ENCODE measurements at places on chromosomes 3 and 15. TPM values are rescaled to one million over a fixed set of nuclear protein-coding genes. Genes with fewer than 3 reads are reported as not detected.

- peaks cover 6% of the 10 kb centered on the region for H3K4me1 ChIP-seq
- H3K4me3 ChIP-seq = no peak overlapping the region
- 0 out of 2 replicates have a peak overlapping the region, but pooled peaks have one; percentile 3 for H3K27ac ChIP-seq
- H3K36me3 ChIP-seq = no peaks in the 10 kb centered on the region
These were observed 1081.7 kb downstream of the NAALADL2 start for GRCh38 chr3:175940881-175941280.

The LMAN1L gene
- total RNA-seq = not detected

DNA sequence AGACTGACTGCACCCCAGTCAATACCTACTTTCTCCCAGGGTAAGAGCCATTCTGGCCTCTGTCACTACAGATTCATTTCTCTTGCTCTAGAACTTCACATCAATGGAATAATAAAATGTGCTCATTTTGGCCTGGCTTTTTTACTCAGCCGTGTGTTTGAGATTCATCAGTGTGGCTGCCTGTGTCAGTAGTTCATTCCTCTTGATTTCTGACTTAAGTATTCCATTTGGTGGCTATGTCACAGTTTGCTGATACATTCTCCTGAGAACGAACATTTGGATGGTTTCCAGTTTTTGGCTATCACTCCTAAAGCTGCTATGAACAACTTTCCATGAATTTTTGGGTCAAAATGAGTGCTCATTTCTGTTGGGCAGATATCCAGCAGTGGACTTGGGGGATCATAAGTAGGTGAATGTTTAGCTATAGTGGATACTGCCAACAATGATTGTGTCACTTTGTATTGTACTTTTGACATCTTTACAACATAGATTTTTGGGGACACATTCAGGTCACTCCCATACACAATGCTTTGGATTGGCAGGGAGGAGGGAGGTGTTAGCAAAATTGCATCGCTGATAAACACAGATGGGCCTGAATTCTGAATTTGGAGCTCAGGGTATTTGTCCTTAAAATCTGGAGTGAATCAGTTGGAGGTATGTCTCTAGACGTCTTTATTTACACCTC, 19.8 kb upstream of the FAM107A start:
- H3K4me1 ChIP-seq = no peaks in the 10 kb centered on the region
- H3K36me3 ChIP-seq = no peaks in the 10 kb centered on the region
- no peak overlapping the region for H3K27ac ChIP-seq
- H3K4me3 ChIP-seq = no peak overlapping the region

DNA sequence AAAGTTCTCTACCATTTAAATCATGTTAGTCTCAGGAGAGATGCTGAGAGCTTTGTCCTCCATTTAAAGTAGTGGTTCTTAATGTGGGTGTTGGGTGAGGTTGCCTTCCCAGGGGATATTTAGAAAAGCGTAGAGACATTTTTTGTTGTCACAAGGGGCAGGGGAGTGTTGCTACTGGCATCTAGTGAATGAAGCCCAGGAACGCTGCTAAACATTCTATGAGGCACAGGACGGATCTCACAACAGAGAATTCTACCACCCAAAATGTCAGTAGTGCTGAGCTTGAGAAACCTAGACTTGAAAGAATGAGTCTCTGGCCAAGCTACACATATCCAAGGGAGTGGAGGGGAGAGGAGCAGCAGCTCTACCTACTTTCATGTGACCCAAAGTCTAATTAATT, 60.7 kb upstream of the CTNNB1 start:
- H3K27me3 ChIP-seq = no peaks in the 10 kb centered on the region
- H3K36me3 ChIP-seq = no peaks in the 10 kb centered on the region
- H3K4me3 ChIP-seq = no peak overlapping the region
- no peak overlapping the region for H3K27ac ChIP-seq
- peaks cover 13% of the 10 kb centered on the region for H3K4me1 ChIP-seq
